NCI-H2029 treated with DMSO at 0.1 percent for 48 hours (cell line): ENCODE measurements at places on chromosomes 6 and 20.

GRCh38 chr20:17520583-17520982 is 10.6 kb downstream of the BFSP1 start:
- no peak for DNase-seq

DNA sequence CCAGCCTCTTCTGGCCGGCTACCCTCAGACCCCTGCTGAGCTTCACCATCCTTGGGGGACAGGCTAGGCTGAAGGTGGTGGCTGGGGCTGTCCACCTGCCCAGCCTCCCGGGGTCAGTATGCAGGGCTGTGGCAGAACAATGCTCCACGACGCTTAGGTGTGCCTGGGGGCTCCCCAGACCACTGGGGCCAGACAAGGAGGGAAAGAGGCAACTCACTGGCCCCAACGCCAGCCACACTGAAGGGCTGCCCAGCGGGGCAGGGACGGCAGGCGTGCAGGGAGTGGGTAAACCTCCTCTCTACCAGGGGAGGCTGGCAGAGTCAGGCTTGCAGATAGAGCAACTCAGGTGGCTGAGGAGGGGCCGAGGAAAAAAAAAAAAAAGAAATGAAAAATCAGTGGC is 11.5 kb upstream of the UBE2V1 start:
- no peak for DNase-seq

DNA sequence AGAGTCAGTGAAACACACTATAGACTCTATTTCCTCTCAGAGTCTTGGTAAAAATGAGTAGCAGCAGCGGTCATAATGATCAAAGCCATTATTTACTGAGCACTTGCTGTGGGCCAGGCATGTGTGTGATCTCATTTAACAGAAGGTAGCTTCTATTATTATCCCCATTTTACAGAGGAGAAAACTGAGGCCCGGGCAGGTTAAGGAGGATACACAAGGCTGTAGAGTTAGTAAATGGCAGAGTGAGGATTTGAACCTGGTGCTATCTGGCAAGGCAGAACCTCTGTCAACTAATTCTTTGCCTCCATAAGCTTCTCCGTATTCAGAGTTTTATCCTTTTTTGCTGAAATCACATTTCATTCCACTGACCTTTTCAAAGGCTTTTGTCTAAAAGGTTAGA is 122.2 kb upstream of the SALL4 start:
- DNase-seq = no peak

DNA sequence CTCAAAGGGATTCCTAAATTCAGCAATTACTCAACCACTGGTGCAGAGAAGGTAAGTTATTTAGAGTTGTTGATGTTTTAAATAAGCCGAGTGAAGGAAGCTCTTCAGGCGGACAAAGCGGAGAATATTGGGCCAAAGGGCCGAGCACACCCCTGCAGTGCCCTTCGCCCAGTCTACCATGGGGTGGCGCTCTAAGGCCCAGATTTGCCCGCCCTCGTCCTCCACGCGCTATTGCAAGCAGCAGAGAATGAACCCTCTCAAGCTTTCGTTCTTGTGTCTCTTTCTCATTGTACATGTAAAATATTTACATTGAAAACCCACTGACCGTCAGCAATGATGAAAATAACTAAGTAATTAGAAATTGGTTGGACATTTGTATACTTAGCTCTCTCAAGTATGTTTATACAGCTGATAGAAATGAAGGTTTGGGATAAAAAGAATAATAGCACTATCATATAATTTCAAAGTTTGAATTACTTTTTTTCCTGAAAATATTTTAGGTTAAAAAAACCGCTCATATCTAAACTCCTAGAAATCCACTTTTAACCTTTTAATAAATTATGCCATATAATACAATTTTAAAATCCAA is 195.0 kb upstream of the CEP162 start:
- no peak for DNase-seq

- DNase-seq = no peak
Measured at GRCh38 chr6:97240222-97240621, 42.8 kb downstream of the MMS22L start.
